ENCODE measurements at places on chromosomes 7 and 10.
A peak's percentile ranks its signal among the peaks of the same experiment; 100 is the strongest.

- no peak for DNase-seq
Measured at GRCh38 chr7:36396150-36396549, 6.5 kb downstream of the ANLN start.

- peak; percentile 70 for DNase-seq
Measured at GRCh38 chr7:34928052-34928451, 109.2 kb downstream of the DPY19L1 start.

GRCh38 chr7:94311515-94311914, 83.2 kb upstream of the COL1A2 start:
- DNase-seq = no peak

GRCh38 chr7:75559355-75559975, 67.3 kb downstream of the SPDYE5 start:
- no peak for DNase-seq

DNA sequence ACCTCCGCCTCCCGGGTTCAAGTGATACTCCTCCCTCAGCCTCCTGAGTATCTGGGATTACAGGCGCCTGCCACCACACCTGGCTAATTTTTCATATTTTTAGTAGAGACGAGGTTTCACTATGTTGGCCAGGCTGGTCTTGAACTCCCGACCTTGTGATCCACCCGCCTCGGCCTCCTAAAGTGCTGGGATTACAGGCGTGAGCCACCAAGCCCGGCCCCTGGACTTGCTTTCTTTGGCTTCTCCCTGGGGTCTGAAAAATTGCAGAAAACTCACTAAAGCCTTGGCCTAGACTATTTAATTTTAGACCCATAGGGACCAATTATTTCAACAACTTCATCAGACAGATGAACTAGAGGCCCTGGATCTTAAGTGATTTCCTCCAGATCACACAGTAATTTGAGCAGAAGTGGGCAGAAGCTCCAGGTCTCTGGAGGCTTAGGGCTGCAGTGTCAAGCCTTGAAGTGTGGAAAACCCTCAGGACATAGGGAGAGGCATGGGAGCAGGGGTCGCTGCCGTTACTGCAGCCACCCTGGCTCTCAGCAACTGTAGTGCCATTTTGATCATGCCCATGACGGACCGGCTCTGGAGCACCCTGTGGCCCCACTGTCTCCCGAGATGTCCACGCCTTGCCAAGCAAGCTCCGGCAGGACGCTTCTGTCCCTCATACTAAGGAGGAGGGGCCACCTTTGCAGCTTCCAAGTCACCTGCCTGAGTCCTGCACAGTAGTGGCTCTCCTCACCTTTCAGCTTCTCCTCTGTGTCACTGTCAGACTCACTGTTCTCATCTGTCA, 72.4 kb downstream of the DENND2A start:
- DNase-seq = no peak

DNA sequence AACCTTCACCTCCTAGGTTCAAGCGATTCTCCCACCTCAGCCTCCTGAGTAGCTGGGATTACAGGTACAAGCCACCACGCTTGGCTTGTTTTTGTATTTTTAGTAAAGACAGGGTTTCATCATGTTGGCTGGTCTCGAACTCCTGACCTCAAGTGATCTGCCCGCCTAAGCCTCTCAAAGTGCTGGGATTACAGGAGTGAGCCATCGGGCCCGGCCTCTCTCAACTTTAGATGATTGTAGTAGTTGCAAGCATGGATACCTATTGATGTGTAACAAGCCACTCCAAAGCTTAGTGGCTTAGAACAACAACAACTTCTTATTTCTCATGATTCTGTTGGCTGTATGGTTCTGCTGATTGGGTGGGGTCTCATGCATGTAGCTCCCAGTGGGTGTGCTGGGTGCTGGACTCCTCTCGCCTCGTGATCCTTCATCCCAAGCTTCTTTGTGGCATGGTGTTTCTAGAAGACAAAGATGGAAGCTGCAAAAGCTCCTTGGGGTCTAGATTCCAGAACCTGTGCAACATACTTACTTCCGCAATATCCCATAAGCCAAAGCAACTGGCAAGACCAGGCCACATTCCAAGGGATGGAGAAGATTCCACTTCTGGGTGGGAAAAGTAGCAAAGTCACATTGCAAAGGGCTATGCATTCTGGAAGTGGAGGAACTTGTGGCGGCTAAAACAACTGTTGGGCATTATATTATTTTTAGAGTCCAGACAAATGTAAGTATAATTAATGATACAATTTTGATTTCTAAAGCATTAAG, 37.9 kb downstream of the SKIDA1 start:
- no peak for DNase-seq

GRCh38 chr7:85162721-85163120, 24.1 kb downstream of the SEMA3D start:
- no peak for DNase-seq

DNA sequence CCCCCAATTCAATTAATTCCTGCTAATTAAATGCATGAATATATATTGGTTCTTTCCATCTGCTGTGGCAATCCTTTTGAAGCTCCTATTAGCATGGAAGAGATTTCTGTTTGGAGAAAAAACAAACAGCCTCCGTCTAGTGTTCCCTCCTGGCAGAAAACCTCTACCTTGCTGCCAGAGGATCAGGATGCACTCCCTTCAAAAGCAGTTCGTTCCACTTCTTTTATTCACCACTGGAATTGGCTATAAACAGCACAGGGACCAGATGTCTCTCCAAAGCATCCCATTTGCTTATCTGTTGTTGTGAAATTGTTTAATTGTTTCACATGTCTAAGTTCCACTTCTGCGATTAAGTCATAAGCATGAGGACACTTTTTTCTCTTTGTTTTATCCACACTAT, 77.8 kb upstream of the PTN start:
- no peak for DNase-seq

GRCh38 chr10:101321073-101321472, 32.9 kb upstream of the BTRC start:
- DNase-seq = no peak

GRCh38 chr10:58972576-58973234, 203.7 kb upstream of the PHYHIPL start:
- no peak for DNase-seq

DNA sequence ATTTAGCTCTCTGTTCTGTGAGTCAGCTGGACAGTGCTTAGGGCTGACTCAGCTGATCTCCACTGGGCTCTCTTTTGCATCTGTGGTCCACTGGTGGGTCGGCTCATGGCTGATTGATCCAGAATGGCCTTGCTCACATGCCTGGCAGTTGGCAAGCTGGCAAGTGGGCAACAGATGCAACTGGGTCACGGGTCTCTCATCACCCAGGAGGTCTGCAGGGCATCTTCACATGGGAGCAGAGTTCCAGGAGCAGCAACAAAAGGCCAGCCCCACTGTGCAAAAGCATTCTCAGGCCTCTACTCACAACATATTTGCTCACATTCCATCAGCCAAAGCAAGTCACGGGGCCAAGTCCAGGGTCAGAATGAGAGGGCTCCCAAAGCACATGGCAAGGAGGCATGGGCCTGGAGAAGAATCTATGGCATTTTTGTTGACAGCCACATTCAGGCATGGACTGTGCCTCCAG, 98.8 kb downstream of the OAT start:
- no peak for DNase-seq

DNA sequence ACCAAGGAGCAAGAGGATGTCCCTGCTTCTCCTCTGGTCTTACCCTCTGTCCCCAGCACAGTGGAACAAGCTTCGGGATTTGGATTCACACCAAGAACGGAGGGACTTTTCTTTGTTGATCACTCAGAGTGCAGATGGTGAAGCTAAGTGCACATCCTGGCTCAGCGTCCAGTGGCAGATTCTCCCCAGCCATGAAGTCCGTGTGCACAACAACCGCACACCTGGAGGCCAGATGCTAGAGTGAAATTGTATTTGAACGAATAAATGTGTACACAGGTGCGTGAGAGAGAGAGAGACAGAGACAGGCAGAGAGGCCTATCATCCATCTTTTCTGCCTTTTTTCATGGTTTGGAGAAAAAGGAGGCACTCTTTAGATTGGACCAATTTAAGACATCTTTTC, 31.5 kb downstream of the ASB13 start:
- no peak for DNase-seq

DNA sequence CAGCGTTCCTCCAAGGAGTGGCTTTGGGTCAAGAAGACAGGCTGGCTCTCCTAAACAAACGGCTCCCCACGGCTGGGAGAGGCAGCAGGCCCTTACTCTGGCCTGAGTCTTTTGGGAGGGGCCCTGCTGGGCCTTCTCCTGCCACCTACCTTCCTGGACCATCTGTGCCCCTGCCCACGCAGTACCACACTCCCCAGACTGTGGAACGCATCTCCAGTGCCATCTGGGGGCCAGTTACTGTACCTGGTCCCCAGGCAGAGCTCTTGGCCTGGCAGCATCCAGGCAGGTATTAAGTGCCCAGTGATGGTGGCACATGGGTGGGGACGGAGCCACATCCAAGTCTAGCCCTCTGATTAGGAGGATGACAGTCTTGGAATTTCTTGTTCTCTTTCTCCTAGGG, 14.4 kb downstream of the ALKBH4 start:
- DNase-seq = no peak

DNA sequence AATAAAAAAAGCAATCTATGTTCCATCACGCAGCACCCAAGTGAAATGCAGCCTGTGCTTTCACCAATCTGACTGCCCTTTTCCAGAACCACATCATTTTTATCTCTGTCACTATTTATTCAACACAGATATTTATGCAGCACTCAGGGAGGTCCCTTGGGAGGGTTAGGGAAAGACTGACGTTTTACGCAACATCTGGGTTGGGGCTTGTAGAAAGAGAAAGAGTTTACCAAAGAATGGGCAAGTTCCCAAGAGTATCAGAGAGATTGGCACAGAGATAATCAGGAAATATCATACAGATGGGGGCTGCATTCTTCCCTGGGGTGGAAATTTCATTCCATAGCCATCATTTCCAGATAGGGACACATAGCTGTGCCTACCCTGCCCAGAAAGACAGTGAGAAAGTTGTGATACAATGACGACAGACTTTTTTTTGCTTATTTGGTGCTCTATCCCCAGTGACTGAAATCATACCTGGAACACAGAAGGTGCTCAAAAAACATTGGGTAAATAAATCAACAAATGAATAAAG, 474.2 kb downstream of the CALN1 start:
- no peak for DNase-seq

DNA sequence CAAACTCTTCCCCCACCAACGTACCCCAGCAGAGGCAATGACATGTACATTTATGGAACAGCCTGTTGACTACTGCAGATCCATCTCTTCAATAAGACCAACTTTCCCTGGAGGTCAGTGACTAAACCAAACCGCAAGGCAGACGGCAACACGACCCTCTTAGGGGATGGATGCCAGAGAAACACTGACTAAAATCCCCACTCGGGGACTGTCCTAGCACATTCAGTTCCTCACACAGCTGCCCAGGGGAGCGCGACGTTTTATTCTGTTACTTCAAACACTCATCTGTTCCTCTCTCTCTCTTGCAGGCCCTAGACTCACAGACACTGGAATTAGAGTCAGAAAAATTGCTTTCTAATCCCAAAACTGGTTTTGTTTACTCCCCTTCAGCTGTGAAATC, 146.5 kb upstream of the PRSS1 start:
- no peak for DNase-seq

- no peak for DNase-seq
Measured at GRCh38 chr7:96093435-96093834, 228.5 kb downstream of the SLC25A13 start.

GRCh38 chr7:136857573-136857972, 10.9 kb upstream of the CHRM2 start:
- DNase-seq = no peak

GRCh38 chr10:78035025-78035424, 1.4 kb downstream of the RPS24 start:
- no peak for DNase-seq

GRCh38 chr7:49771427-49772176, 1.8 kb upstream of the VWC2 start:
- no peak for DNase-seq

DNA sequence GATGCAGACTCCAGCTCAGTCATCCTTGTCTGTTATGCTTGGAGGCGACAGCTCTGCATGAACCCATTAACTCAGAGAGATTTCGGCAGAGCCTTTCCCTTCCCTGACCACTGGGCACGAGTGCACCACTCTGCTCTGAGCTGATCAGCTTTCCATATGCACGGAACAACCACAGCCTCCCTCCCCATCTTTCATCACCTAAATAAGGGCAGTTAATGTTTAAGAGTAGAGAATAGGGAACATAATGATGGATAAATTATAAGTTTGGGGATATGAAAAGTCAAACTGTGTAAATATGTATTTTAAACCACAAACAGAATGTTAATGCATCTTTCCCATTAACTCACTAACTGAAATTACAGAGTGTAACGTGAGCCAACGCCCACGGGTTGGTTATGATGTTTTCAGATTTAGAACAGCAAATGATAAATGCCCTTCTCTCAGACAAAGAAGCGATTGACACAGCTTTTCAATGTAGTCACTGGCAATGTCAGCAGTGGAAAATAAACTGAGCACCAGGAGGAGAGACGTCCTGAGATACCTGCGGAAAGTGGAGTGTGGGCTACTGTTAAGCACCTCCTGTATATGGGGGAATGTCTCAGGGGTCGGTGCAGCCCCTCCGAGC, 658.2 kb downstream of the LRMDA start:
- DNase-seq = no peak

- DNase-seq = no peak
Measured at GRCh38 chr7:158633055-158633956, 45.7 kb upstream of the PTPRN2 start.

- no peak for DNase-seq
Measured at GRCh38 chr10:30000802-30001571, 58.4 kb downstream of the JCAD start.

DNA sequence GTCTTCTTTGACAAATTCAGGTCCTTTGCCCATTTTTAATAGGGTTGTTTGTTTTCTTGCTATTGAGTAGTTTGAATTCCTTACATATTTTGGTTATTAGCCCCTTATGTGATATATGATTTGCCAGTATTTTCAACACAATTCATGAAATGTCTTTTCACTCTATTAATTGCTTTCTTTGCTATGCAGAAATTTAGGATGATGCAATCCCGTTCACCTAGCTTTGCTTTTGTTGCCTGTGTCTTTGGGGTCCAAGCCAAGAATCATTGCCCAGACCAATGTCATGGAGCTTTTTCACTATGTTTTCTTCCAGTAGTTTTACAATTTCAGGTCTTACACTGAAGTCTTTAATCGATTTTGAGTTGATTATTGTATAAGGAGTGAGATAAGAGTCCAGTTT, 154.5 kb downstream of the PAXIP1 start:
- no peak for DNase-seq

GRCh38 chr7:24899161-24899560, 80.8 kb downstream of the OSBPL3 start:
- DNase-seq = no peak

GRCh38 chr7:55641273-55641691, 69.0 kb upstream of the VOPP1 start:
- peak; percentile 59 for DNase-seq

DNA sequence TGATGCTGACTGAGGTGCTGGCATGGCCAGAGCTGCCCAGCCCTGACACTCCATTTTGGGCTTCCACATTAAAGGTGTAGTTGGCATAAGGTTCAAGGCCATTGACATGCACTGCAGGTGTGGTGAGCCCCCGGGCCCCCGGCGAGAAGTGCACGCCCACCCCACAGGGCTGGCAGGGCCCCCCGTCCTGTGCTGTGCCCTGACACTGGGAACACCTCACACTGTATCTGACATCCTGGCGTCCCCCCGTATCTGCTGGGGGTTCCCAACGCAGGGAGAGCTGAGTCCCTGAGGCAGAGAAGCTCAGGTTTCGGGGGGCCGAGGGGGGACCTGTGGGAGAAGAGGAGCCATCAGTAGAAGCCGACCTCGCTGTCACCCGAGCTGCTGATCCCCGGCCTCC, 10.0 kb downstream of the EPHA1 start:
- DNase-seq = no peak

Data from putamen (tissue), 1 donor.